ENCODE measurements at places on chromosomes 13 and 19. TPM values are rescaled to one million over a fixed set of nuclear protein-coding genes. Genes with fewer than 3 reads are reported as not detected.

DNA sequence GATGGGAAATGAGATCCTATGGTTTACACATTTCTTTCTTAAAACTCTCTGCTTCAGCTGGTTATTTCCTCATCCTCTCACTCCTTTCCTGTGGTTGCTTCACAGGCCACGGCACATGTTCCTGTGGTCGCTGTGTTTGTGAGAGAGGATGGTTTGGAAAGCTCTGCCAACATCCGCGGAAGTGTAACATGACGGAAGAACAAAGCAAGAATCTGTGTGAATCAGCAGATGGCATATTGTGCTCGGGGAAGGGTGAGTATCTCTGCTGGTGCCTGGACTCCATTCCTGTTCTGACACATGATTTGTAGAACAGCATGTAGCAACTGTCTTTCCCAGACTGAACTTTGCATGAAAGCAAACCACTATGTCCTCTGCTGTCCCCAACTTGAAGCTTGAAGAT lies 254.2 kb downstream of the ITGBL1 start:
- DNase-seq = peak; percentile 98

GRCh38 chr13:35143123-35143522 lies 201.1 kb downstream of the NBEA start:
- DNase-seq = no peak

DNA sequence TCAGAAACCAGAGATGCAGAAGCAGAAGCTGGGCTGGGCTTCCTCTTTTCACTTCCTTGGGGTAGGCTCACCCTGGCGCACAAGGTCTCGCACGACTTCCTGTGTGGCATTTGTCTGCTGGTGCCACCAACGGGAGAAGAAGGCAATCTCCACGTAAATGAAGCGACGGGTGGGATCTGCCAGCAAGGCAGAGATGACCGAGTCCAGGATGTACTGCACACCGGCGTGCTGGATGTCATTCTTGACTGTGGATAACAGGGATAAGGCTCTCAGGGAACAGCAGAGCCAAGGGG lies 1.3 kb downstream of the MAN2B1 start:
- no peak for DNase-seq

DNA sequence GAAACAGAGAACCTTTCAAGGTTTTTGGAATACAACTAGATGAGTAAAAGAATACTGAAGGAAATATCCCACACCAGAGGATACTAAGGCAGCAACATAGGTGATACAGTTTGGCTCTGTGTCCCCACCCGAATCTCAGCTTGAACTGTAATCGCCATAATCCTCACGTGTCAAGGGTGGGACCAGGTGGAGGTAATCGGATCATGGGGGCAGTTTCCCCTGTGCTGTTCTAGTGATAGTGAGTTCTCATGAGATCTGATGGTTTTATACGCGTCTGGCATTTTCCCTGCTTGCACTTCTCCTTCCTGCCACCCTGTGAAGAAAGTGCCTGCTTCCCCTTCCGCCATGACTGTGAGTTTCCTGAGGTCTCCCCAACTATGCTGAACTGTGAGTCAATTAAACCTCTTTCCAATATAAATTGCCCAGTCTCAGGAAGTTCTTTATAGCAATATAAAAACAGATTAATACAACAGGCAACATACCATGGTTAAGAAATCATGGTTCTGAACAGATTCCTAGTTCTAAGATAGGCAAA lies 97.0 kb downstream of the ABCC4 start:
- no peak for DNase-seq

The OR4F17 gene
- total RNA-seq = not detected

GRCh38 chr19:39237200-39238184 lies 7.3 kb downstream of the IFNL3 start:
- DNase-seq = no peak
